ENCODE measurements at places on chromosomes 6 and 20.

- no peak for DNase-seq
Measured at GRCh38 chr20:48419173-48419572, 408.6 kb downstream of the PREX1 start.

- no peak for DNase-seq
Measured at GRCh38 chr20:63775096-63775978, 35.8 kb downstream of the SLC2A4RG start.

GRCh38 chr20:50794846-50795634, at the start of gene BCAS4:
TSS of gene BCAS4 (plus strand) at chr20:50795061. CDS start at chr20:50795084, 23 bp downstream.
- peak; percentile 86 for DNase-seq

DNA sequence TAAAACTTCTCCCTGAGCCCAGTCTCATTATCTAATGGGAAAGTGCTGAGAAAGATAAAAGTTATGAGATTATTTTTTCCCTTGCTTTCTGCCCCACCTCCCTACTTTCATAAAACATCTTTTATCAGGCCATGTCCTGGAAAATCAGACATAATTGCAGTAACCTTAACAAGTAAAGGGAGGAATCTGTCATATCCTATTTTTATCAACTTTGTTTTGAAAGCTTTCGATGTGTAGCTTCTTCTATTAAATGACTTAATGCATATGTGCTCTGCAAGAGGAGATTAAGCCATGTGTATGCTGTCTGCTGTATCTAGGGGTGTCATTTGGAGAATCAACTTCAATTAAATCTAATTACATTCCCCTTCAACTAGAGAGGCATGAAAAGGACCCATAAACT, 408.9 kb downstream of the CBLN4 start:
- DNase-seq, result no peak

GRCh38 chr6:111562246-111562645, 43.4 kb downstream of the TRAF3IP2 start:
- DNase-seq, result no peak

- peak; percentile 12 for DNase-seq
Measured at GRCh38 chr20:46752728-46753127, 43.3 kb downstream of the SLC2A10 start.

DNA sequence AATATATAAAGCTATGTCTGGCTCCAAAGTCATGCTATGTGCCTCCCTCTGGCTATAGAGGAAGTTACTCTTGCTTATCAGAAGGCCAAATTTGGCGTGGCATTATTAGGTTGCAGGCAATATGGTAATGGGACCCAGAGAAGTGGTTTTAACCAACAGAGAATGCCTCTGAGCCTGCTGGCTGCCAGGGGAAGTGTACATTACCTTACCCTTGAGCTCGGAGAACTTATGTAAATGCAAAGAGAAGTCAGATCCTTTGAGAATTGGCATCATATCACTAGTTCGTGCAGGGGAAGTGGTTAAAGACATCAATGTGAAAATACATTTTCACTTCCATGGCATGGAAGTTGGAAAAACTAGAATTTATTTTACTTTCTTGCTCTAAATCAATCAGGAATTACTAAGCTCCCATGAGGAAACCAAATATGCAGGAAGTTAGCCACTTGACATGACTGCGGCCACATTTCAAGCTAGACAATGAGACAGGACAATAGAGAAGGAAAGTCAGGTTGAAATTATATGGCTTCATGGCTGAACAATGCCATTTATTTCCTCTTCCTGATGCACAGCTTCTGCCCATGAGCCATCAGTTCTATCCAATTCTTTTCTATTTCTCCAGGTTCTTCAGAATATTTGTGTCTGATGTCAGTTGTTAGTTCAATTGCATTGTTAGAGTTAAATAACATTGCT, 134.0 kb upstream of the PHACTR1 start:
- DNase-seq, result no peak

- DNase-seq, result no peak
Measured at GRCh38 chr6:138468320-138469015, 30.8 kb downstream of the NHSL1 start.

GRCh38 chr20:64229507-64230061, 26.0 kb upstream of the PCMTD2 start:
- DNase-seq, result no peak

DNA sequence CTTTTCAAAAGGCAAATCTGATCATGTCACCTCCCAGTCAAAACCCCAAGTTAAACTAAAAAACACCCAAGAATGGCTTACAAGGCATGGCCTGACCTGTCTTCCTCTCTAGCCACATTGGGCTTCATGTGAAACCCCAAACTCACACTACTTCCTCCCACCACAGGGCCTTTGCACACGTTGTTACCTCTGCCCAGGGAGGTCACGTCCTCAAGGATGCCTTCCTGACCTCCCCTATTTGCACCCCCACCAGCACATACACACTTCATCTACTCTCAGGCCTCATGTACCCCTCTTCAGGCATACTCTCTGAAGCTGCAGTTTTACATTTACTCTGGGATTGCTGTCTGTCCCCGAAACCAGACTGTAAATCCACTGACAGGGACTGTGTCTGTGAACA, 6.1 kb downstream of the EZR start:
- no peak for DNase-seq

DNA sequence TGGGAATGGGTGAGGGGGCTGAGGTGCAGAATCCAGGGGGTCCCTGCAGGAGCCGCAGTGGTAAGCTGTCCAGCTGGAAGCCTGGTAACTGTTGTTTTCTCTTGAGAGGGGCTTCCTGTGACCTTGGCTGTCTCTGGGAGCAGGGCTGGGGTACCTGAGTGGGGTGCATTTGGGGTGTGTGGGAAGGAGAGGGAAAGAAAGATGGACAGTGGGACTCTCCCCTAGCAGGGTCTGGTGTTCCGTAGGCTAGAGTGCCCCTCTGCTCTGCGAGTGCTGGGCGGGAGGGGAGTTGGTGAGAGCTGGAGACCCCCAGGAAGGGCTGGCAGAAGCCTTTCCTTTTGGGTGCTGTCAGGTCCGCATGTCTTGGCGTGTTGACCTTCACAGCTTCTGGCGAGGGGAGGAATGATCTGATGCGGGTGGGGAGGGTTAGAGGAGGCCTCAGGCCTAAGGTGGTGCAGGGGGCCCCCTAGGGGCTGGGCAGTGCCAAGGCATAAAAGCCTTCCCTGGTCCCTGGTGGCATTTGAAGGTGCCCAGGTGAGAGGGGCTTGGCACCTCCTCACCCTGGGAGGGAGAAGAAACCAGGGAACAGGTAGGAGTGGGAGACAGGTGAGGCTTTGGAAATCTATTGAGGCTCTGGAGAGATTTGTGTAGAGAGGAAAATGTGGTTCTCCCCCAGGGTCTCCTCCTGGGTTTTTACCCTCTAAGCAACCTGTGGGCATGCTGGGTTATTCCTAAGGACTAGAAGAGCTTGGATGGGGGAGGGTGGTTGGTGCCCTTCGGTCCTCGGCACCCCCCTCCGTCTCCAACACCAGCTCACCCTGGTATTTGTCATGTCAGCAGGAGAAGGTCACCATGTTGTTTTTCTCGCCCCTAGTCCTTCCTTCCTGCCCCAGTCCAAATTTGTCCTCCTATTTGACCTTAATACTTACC, 3.3 kb downstream of the VEGFA start:
- no peak for DNase-seq

DNA sequence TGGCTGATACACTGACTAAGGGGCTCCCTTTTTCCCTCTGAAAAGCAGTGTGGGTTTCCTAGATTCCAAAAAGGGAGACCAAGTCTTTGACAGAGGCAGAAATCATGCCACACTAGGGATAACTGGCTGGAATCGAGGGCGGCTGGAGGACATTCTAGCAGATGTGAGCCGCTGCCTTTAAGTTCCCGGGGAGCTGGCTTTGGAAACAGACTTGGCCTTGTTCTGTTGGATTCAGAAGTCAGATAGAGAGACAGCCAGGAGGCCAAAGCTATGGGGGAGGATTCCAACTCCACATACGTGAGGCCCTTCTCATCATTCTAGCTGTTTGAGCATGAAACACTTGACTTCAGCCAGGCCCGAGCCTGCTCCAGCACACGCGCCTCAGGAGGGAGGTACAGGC, 109.9 kb upstream of the FOXC1 start:
- no peak for DNase-seq

DNA sequence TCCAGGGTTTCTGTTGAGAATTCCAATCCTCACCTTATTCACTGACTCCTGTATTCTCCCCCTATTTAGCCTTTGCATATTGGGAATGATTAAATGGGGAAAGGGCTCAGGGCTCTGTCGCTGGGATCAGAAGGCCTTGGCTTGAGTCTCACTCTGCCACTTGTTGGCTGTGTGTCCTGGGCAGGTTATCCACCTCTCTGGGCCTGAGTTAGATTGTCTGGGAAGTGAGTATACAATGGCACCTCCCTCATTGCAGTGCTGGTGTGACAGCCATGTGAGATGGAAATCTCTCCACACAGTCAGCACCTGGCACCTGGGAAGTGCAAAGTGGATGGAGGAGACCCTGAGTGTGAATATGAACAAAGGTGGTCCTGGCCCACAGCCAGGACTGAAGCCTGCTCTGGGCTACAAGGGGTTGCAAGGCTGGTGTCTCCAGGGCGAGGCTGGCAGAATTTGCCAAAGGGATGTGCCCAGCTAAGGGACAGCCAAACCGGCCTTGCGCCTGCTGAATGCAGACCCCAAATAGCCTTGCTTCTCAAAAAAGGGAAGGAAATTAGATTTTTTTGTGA, 200.0 kb upstream of the PMEPA1 start:
- no peak for DNase-seq

DNA sequence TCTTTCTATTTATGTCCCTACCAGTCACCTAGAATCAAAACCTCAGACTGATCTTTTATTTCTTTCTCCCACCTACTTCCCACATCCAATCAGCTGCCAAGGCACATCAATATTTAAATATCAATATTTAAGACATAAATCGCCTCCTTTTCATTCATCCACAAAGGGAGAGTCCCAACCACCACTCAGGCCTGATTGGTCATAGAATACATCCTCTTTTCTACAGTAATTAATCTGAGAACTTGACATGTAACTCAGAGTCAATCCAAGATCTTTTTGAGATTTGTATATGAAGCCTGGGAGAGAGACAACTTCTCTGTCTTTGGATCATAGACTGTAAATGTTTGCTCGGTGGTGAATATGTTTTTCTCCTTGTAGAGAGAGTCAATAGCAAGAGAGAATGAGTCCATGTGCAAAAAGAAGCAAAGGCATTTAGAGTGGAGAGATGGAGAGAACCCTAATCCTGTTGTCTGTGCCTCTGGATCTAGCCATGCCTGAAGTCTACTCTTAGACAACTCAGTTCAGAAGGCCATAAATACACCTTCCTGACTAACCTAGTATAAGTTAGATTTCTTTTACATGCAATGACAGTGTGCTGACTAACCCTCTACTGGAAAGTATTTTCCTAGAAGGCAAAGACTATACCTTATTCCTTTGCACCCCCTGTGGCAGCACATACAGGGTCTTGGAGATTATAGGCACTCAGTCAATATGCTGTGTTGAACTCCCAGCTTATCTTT, 12.1 kb upstream of the NEDD9 start:
- no peak for DNase-seq

GRCh38 chr20:6053776-6054688, at the start of gene LRRN4:
TSS of gene LRRN4 (minus strand) at chr20:6054060. CDS start at chr20:6052799, 1,261 bp downstream.
- no peak for DNase-seq

- DNase-seq, result no peak
Measured at GRCh38 chr6:123965894-123966293, 162.2 kb downstream of the NKAIN2 start.

DNA sequence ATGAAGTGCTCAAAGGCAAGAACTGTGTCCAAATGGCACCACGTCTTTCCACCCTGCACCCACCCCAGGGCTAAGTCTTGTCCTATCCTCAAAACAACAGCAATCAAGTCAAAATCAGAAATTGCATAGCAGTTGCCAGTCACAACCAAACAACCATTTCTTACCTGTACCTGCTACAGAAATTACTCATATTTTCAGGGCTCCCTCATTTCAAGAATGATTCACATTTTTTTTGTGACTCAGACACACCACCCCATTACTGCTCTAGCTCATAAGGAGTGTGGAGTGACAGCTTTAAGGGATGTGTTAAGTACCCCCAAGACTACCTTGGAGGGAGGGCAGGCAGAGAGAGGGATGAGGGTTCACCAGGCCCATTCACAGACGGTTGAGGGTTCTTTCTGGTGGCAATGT, 111.7 kb downstream of the TRERF1 start:
- DNase-seq, result no peak

- no peak for DNase-seq
Measured at GRCh38 chr20:12056839-12057238, 139.1 kb downstream of the BTBD3 start.

DNA sequence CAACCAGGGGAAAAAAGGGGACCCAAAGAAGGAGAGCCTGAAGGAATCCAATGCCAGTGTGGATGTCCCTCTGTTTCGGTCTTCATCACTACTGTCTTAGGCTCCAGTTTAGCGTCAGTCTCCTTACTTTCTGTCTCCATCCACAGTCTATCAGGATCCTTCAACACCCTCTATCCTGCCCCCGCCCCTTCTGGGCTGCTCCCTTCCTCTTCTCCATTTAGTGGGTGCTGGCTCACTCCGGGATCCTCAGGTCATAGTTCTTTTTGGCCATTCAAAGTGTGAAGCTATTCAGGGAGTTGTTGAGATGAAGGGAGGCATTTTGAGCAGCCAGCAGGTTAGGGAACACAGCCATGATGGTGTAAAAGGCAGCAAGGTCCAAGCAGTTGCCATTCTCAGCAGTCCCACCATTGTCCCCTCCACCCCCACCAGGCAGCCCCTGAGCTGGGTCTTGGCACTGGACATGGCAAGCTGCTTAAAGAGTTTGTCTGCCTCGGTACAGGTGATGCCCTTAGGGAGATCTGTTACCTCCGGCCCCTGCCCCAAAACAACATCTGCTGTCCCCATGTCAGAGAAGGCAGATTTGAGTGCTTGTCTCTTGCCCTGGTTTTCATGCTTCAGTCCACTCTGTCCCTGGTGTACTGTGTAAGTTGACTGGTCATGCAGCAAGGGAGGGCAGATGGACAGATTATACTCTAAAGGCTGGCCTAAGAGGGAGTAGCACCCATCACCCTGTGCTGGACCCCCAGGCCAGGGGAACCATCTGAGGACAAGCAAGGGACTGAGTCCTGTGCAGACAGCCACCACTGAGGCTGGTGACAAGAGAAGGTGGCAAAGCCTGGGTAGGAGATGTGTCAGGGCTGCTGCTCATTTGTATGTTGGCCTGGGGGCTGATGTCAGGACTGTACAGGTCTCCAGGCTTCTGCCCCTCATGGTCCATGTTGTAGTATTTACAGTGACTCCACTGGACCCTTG, 842.0 kb downstream of the HACE1 start:
- no peak for DNase-seq

- no peak for DNase-seq
Measured at GRCh38 chr6:89655122-89655521, 16.6 kb upstream of the LYRM2 start.

DNA sequence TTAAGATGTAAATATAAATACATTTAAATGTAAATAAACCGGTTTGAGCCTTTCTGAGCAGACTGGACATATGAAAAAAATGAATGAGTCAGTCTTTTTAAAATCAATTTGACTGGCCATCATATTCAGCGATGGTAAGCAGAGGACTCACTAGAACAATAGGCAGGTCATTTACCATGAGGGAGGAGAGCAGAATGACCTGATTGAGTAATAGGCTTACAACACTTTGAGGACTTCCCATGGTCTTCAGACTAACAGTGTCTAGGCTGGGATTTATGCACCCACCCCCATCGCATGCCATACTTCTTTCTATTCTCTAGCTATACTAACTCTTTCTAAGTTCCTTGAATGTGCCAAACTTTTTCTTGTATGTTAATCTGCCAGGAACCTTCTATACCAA, 241.9 kb upstream of the RAB32 start:
- DNase-seq, result no peak
